ENCODE measurements at places on chromosomes 3 and 15. TPM values are rescaled to one million over a fixed set of nuclear protein-coding genes. Genes with fewer than 3 reads are reported as not detected.

GRCh38 chr3:9396301-9396631, 1.1 kb upstream of the SETD5 start:
- H3K36me3 ChIP-seq = peaks cover 58% of the 10 kb centered on the region
- H3K27me3 ChIP-seq = no peaks in the 10 kb centered on the region
- H3K4me3 ChIP-seq = peak overlapping the region; percentile 92
- H3K27ac ChIP-seq = peak overlapping the region; percentile 94
- no peak for DNase-seq
- peaks cover 58% of the 10 kb centered on the region for H3K4me1 ChIP-seq

GRCh38 chr3:186451371-186451770, 89.3 kb upstream of the DGKG start:
- H3K4me3 ChIP-seq = no peak overlapping the region
- no peak for DNase-seq
- H3K27me3 ChIP-seq = no peaks in the 10 kb centered on the region

Gene CCDC54
- total RNA-seq = not detected

DNA sequence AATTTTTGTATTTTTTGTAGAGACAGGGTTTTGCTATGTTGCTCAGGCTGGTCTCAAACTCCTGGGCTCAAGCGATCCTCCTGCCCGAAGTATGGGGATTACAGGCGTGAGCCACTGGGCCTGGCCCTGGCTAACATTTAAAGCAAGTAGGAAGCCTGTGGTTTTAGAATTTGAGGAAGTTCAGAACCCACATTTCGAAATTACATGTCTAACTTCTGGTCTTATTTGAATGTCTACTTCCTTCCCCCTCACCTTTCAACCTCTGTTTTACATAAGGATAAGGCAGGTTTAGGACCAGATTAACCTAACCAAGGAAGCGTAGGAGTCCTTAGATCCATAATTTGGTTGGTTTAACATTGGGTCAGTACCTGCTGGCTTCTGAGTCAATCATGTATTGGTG, 120.5 kb upstream of the PROK2 start:
- no peaks in the 10 kb centered on the region for H3K36me3 ChIP-seq
- H3K27me3 ChIP-seq = peaks cover 16% of the 10 kb centered on the region
- DNase-seq = no peak
- H3K4me3 ChIP-seq = no peak overlapping the region

DNA sequence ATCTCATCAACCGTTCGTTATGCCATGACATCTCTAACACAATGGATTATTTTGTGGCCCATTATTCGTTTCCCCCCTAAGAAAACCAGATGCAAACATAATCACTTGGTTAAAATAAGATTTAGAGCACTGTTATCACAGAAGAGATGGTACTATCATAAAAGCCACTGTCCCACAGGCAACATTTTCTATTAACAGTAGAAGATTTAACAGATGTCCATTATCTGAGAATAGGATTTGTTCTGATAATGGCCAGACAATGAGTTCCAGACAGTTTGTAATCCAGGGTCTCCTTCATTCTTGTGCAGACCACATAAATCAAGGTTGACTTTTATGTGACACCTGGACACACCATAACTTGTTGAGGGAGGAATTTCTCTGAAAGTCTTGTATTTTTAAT, 153.1 kb downstream of the CLSTN2 start:
- H3K4me3 ChIP-seq = no peak overlapping the region
- H3K4me1 ChIP-seq = no peaks in the 10 kb centered on the region
- peaks cover 10% of the 10 kb centered on the region for H3K27me3 ChIP-seq
- DNase-seq = no peak
- H3K27ac ChIP-seq = no peak overlapping the region

Gene LMAN1L
- 0.14 TPM for total RNA-seq

- no peak overlapping the region for H3K27ac ChIP-seq
- H3K4me1 ChIP-seq = no peaks in the 10 kb centered on the region
- no peaks in the 10 kb centered on the region for H3K36me3 ChIP-seq
Measured at GRCh38 chr3:178169421-178169820, 366.8 kb upstream of the KCNMB2 start.

- no peak overlapping the region for H3K4me3 ChIP-seq
- no peak for DNase-seq
- peaks cover 4% of the 10 kb centered on the region for H3K4me1 ChIP-seq
- no peaks in the 10 kb centered on the region for H3K27me3 ChIP-seq
- H3K36me3 ChIP-seq = no peaks in the 10 kb centered on the region
- H3K27ac ChIP-seq = no peak overlapping the region
Measured at GRCh38 chr3:52185837-52186236, 12.1 kb upstream of the ALAS1 start.

Gene CCR2
- total RNA-seq = 0.16 TPM

- no peak for DNase-seq
- H3K27me3 ChIP-seq = no peaks in the 10 kb centered on the region
- H3K4me3 ChIP-seq = no peak overlapping the region
- peaks cover 5% of the 10 kb centered on the region for H3K36me3 ChIP-seq
Measured at GRCh38 chr3:101542957-101543356, 18.7 kb upstream of the TRMT10C start.

DNA sequence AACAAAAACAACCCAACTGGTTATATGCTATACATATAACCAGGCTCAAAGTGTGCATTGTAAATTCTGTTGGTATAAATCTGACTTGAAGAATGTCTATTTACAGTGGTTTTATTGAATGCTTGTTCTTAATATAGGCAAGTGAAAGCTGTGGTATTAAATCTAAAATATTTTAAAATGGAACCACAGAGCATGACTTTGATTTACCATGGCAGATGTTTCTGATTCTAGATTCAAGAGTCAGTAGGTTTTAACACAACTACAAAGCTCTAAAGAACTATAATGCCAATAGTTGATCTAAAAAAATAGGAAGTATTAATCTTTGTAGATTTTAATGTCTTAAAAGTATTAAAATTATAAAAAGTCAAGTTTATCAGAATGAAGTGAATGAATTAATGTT, 141.9 kb upstream of the PLSCR5 start:
- H3K27ac ChIP-seq = no peak overlapping the region
- no peak for DNase-seq
- H3K4me1 ChIP-seq = no peaks in the 10 kb centered on the region
- H3K4me3 ChIP-seq = no peak overlapping the region

DNA sequence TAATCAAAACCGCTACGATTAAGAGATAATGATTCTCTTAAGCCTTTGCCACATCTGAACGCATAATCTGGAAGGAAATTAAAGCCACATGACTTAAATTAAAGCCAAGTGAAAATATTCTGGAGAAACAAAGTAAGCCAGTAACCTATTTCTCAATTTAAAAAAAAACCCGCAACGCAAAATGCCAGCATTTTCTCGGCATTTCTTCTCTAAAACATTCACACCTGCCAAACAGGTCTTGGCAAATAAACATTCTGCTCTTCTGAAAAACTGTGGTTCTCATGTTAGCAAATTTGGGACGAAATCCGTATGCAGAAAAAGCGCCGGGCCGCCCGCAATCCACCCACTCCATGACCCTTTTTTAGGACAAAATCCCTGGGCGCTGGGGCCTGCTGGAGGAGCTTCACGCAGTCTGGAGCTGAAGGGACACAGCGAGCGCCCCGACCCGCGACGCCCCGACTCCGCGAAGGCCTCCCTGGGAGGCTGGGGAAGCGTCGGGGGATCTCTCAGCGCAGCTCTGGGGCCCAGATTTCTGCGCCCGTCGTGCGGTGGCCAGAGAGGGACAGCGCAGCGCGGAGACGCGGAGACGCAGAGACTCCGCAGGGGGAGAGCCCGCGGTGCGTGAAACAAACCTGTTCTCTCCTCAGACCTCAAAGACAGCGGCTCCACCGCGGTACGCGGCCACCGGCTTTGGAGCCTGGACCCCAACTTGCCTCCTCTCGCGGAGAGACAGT, 471 bp downstream of the NKIRAS1 start:
- peak overlapping the region; percentile 97 for H3K4me3 ChIP-seq
- H3K27me3 ChIP-seq = no peaks in the 10 kb centered on the region
- H3K4me1 ChIP-seq = peaks cover 39% of the 10 kb centered on the region
- no peak for DNase-seq
- H3K27ac ChIP-seq = peak overlapping the region; percentile 99
- peaks cover 42% of the 10 kb centered on the region for H3K36me3 ChIP-seq

DNA sequence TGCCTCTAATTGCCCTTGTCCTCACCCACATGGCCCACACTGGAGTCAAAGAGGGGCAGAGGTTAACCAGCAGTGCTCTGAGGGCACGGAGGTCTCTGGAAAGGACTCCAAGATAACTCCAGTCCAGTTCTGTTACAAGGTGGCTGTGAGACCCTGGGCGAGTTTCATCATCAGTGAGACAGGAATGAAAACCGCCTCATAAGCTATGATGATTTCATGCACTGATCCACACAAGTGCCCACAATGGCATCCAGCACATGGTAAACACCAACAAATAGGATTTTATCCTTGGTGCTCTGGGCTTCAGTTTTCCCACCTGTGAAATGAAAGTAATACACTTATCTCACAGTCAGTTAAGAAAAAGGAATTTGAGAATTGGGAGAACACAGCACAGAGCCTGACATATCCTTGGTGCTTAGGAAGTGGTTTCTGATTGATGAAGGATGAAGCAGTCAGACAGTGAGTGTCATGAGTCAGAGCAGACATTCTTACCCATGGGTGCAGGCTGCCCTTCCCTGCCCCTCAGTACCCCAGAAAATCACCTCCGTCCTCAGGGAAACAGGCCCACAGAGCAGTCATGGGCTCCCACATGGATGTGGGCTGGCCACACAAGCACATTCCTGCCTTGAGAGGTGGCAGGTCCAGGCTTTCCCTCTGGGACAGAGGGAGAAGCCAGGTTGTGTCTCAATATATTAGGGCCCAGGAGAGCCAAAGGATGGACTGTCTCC, 48.4 kb downstream of the DAPK2 start:
- H3K36me3 ChIP-seq = no peaks in the 10 kb centered on the region
- peaks cover 10% of the 10 kb centered on the region for H3K27me3 ChIP-seq
- no peak for DNase-seq
- peaks cover 14% of the 10 kb centered on the region for H3K4me1 ChIP-seq
- H3K4me3 ChIP-seq = no peak overlapping the region

DNA sequence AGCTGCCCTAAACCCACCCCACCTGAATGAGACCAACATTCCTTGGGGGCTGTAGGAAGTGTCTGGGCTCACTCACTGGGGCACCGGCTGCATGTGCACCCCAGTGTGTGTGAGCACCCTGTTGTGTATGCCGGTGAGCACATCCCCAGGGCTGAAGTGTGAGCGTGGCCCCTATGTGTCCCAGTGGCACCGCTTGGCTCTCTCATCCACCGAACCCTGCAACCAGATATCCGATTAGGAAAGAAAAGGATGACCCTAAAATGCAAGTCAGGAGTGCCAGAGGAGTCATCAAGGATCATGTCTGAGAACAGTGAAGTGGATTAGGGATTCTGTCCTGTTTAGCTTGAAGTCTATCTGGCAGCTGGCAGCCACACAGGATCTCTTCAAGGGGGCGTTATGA, 84.0 kb upstream of the ALDH1L1 start:
- H3K27me3 ChIP-seq = peaks cover 49% of the 10 kb centered on the region
- no peaks in the 10 kb centered on the region for H3K36me3 ChIP-seq
- H3K4me1 ChIP-seq = peaks cover 2% of the 10 kb centered on the region

- H3K27ac ChIP-seq = no peak overlapping the region
- H3K4me3 ChIP-seq = no peak overlapping the region
- no peak for DNase-seq
- H3K36me3 ChIP-seq = peaks cover 21% of the 10 kb centered on the region
Measured at GRCh38 chr3:160409812-160410610, 10.6 kb downstream of the SMC4 start.
